NCI-H345 (cell line): ENCODE measurements at places on chromosomes 1 and 21.

DNA sequence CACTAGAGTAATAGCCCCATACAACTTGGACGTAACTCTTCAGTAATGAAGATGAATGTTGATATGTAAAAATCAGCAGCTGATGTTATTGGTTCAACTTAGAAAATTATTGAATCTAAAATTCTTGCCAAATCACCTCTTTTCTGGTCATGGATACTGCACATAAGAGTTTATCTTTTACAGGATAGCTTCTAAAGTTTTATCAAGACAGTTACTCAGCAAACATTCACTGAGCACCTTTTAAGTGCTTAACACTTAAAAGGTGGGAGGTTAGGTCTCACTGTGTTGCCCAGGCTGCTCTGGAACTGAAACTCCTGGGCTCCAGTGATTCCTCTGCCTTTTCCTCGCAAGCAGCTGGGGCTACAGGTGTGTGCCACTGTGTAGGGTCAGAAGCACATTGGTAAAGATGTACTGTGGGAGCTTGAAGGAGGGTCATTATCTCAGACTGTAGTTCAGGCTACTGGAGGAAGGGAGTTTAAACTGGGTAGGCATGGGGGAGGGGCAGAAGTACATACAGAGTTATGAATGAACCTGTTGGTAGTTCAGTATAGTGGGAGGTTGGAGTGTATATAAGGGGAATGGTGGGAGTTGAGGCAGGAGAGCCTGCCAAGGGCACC lies 2.0 kb downstream of the MPZL1 start:
- no peak for DNase-seq

- DNase-seq = no peak
Observed at GRCh38 chr1:220741349-220741748, 6.8 kb upstream of the MTARC2 start.

DNA sequence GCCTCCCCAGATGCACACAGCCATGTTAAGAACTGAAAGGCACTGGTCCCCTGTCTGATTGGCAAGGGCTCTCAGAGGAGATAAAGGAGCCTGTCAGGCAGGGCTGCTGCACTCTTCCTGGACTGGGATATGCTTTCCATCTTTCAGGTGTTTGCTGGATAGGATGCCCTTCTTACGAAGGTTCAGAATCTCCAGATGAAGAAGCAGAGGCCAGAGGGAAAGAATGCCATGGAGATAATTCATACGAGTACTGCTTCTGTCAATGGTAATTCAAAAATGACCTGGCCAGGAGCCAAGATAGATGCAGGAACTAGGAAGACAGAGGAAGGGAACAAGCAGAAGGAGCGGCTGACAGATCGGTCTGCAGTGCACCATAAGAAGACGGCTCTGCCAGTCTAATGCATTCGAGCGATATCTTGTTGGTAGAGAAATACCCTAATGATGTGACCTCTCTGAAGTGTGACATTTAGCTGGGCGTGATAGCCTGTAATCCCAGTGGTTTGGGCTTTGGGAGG lies 16.6 kb upstream of the ATP2B4 start:
- no peak for DNase-seq

DNA sequence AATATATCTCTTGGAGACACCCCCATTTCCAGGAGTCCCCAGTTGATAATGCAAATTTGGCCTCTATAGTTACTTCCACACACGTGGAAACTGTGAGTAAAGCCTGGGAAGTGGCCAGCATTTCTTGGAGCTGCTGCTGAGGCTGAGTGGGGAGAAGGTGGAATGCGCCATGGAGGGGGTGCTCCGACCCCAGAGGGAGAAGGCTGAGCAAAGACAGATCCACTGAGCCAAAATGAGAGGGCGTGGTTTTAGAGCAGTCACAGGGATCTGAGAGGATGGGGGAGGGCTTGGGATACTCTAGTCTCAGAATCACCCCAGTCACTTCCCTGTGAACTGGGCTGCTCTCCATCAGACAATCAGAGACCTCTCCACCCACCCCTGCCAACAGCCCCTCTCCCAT lies 38.7 kb downstream of the TRIM62 start:
- no peak for DNase-seq

- no peak for DNase-seq
Observed at GRCh38 chr1:163367721-163368120, 46.0 kb downstream of the NUF2 start.

GRCh38 chr1:5423109-5423508 lies 569.1 kb downstream of the NPHP4 start:
- peak; percentile 82 for DNase-seq

GRCh38 chr1:225509770-225510169 lies 81.9 kb upstream of the LBR start:
- no peak for DNase-seq

- no peak for DNase-seq
Observed at GRCh38 chr1:163273766-163274441, 47.9 kb upstream of the NUF2 start.

DNA sequence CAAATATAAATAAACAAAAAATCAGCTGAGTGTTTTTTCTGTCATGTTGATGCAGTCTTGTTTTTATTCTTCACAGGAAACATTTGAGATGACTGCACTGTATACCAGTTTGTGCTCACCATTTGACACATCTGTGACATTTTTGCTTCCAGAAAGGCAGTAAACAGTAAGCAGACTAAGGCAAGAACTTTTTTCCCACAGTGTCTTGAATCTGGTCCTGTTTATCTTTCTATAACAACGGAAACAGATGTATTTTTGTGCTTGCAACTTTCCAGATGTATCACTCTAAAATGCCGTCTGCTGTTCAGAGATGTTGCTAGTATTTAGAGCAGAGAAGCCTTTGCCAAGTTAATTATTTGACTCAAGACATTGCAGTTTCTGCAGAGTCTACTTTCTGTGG lies 105.5 kb downstream of the ZC3H11B start:
- no peak for DNase-seq

GRCh38 chr1:61260171-61260570 lies 177.8 kb downstream of the NFIA start:
- DNase-seq = no peak

GRCh38 chr21:28699596-28700259 lies 292.9 kb downstream of the LTN1 start:
- no peak for DNase-seq

GRCh38 chr1:78136680-78137079 lies 90.9 kb downstream of the GIPC2 start:
- no peak for DNase-seq

DNA sequence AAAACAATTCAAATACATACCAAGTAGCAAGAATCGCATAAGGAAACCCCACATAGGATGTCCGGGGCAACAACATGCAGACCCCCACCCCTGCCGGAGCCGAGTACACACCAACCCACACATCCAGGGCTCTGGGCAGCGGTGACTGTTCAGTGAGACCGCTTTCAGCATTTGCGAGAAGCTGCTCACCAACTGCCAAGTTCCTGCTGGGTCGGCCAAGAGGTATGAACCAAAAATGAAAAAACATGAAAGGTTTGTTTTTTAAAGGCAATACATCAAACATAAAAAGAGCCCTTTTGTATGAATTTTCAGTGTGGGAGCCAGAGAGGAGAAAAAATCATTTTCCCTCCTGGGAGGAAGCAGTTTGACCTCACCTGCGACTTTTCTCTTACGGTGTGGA lies 92.3 kb downstream of the SIM2 start:
- DNase-seq = no peak

DNA sequence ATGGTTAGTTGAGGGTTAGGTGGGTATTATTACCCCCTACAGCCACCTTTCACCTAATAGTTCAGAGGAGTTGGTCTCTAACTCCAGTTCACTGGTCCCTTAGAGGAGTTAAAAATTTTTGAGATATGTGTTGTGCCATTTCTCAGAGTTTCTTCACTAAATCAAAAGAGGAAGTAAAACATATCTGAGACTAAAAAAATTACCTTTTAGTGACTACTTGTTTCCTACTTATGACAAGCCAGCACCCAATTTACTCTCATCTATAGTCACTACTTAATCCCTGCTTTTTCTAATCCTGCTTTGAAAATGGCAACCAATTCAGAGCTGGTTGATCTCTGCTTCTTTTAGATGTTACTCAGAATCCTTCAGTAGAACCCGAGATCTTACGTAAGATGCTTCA lies 1316.8 kb upstream of the B3GALT2 start:
- no peak for DNase-seq

- no peak for DNase-seq
Observed at GRCh38 chr21:37082856-37083528, 9.9 kb downstream of the TTC3 start.

- DNase-seq = peak; percentile 13
Observed at GRCh38 chr1:236759252-236759859, 35.7 kb upstream of the MTR start.

- DNase-seq = peak; percentile 46
Observed at GRCh38 chr1:112298558-112298957, 97.5 kb upstream of the CTTNBP2NL start.

- no peak for DNase-seq
Observed at GRCh38 chr1:70745199-70745598, 302.4 kb downstream of the PTGER3 start.

- DNase-seq = peak; percentile 64
Observed at GRCh38 chr1:7783178-7783711, 846 bp upstream of the PER3 start.

DNA sequence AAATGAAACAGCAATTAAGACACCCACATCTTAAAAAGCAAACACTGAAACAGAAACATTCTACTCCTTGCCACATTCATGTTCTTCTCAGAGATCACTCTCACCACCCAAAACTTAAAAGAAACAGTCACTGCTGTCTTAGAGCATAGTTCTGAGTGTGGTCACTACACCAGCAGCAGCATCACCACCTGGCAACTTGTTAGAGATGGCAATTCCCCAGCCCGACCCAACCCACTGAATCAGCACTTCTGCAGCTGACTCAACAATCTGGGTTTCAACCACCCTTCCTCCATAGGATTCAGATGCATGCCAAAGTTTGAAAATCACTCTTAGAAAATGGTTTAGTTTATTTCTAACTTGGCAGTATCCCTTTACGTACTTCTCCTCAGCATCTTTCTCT lies 126.1 kb downstream of the CDC42BPA start:
- no peak for DNase-seq

- DNase-seq = no peak
Observed at GRCh38 chr1:8870103-8870502, 8.4 kb downstream of the ENO1 start.

- peak; percentile 91 for DNase-seq
Observed at GRCh38 chr1:3405974-3406867, 48.2 kb upstream of the ARHGEF16 start.

DNA sequence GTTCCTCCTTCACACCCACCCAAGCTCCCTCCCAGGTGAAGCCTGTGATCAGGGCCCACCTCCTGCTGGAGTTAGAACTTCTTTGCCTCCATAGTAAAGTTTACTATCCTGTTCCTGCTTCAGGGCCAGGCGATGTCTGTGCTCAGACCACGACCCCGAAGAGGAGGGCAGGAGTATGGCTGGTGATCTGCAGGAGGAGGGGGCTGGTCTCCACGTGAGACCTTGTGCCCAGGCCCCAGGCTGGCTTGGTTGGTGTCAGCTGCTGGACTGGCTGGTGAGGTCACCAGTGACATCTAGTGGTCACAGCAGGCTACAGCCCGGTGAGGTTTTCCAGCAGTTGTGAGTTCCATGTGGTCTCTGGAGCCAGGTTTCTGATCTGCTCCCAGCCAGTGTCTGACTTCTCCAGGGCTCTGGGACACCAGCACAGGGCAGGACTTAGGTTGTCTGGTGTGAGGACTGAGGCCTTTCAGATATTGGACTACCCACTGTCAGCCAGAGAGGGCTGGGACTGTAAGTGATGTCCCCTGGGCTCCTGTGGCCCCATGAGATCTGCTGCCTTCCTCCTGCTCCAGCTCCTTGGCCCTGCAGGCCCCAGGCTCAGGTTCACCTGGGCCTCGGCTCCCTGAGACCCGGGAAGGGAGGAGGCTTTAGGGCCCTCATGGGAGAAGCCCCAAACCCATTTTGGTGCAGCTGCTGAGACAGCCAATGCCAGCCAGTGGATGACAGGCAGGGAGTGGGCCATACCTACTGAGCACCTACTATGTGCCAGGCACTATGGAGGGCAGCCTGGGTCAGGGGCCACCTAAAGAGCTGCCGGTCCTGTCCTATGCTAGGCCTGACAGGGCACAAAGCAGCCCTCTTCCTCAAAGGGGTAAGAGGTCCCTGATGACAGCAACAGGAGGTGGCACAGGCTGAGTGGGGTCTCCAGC lies 6.0 kb upstream of the UBL4B start:
- peak; percentile 63 for DNase-seq

DNA sequence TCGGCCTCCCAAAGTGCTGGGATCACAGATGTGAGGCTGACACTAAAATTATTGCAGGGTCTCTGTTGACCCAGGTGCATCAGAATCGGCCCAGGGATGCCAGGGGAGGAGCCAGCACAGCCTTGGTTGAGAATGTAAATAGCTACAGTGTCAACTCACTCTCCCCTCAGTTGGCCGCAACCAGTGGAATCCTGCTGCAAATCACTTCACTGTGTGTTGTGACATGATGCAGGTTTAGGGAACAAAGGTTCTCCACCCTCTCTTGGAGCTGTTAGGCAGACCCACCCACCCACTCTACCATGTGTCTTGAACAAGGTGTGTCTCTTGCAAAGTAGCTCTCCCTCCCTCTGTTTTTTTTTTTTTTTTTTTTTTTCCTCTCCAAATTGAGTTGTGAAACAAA lies 60.5 kb upstream of the SOD1 start:
- DNase-seq = no peak

DNA sequence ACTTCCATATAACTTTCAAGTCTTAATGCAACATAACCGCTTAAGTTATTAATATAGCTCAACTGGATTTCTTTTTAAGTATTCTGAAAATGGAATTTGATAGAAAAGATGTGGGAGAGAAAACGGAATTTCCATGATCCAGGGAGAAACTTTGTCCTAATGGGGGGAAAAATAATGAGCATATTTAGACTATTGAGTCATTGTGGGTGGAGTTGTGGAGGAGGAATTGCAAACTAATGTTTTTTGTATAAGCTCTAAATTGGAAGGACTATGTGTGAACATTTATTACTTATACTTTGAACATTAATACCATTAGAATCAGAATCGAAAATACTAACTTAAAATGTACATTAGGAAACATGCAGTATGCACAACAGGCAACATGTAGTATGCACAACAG lies 159.9 kb upstream of the NEGR1 start:
- DNase-seq = no peak

DNA sequence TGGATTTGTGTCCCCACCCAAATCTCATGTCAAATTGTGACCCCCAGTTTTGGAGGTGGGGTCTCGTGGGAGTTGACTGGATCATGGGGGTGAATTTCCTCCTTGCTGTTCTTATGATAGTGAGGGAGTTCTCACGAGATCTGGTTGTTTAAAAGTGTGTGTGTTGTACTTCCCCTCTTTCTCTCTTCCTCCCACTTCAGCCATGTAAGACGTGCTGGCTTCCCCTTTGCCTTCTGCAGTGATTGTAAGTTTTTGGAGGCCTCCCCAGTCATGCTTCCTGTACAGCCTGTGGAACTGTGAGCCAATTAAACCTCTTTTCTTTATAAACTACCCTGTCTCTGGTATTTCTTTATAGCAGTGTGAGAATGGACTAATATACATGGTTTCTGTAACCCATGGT lies 64.6 kb downstream of the RHOU start:
- DNase-seq = no peak

DNA sequence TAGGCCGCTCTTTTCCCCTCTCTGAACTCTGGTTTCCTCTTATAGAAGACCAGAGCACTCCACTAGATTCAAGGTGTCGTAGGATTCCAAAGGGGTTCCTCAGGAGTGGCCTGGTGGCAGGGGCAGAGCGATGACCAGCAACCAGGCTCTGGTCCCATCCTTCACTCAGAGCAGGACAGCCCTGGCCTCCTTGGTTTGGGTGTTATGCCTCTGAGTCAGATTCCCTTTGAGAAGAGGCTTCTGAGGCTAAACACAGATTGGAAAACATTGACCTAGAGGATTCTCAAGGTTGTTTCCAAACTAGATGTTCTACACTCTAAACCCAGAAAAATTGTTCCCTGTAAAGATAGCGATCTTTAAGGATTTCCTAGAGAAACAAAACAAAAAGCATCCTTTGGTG lies 49.8 kb upstream of the IKBKE start:
- no peak for DNase-seq
